CD4-positive, alpha-beta T cell treated with Interleukin-2 at 100 ng/mL for 4 hours (primary cell): ENCODE measurements at places on chromosomes 11 and 22.

GRCh38 chr11:129251067-129251466 lies 58.9 kb upstream of the ARHGAP32 start:
- no peak for DNase-seq

GRCh38 chr11:124538019-124538418 lies 5.4 kb downstream of the OR8B12 start:
- no peak for DNase-seq

GRCh38 chr22:45136594-45136993 lies 27.1 kb upstream of the NUP50 start:
- DNase-seq: no peak

DNA sequence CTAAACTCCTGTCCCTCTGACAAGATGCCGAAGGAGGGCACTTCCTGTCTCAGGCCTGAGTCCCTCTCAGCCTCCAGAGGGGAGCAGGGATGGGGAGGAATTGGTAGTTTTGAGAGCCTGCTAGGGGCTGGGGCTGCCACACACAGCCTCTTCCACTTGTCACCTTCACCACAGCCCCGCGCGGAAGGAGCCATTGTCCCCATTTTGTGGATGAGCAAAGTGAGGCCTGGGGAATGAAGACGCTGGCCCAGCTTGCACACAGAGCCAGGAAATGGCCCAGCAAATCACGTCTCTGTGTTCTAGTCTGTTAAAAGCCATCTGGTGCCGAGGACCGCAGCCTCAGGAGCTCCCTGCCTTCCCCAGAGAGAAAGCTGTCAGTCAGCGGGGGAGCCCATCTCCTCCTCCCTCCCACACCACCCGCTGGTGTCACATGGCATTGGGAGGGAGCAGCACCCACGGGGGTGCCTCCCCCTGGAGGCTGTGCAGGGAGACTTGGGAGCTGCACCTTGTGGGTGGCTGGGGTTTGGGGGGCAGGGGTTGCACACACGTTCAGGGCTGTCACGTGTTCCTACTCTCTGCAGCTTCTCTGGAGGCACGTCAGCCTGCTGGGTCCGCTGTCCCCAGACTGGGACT lies 34.6 kb downstream of the RASD2 start:
- no peak for DNase-seq

GRCh38 chr11:726278-727220 lies 20.5 kb downstream of the EPS8L2 start:
- peak; percentile 48 for DNase-seq
